ENCODE measurements at places on chromosomes 2 and 18. TPM values are rescaled to one million over a fixed set of nuclear protein-coding genes. Genes with fewer than 3 reads are reported as not detected.

The EMILIN1 gene
- total RNA-seq: 200 TPM

DNA sequence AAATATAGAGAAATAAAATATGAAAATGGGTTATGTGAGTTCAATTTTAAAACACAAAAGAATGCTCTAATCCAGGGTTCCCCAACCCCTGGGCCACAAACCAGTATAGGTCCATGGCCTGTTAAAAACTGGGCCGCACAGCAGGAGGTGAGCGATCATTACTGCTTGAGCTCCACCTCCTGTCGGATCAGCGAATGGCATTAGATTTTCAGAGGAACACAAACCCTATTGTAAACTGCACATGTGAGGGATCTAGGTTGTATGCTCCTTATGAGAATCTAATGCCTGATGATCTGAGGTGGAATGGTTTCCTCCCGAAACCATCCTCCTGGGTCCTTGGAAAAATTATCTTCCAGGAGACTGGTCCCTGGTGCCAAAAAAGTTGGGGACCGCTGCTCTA, 34.7 kb downstream of the TTR start:
- DNase-seq: no peak

The CHST9 gene
- total RNA-seq: not detected

The GKN2 gene
- not detected for total RNA-seq

- DNase-seq: no peak
Measured at GRCh38 chr2:70785137-70785911, 5.1 kb downstream of the FIGLA start.

GRCh38 chr2:26735097-26735496, 29.0 kb upstream of the SLC35F6 start:
- DNase-seq: no peak

- DNase-seq: no peak
Measured at GRCh38 chr2:36502081-36502480, 95.9 kb downstream of the FEZ2 start.

DNA sequence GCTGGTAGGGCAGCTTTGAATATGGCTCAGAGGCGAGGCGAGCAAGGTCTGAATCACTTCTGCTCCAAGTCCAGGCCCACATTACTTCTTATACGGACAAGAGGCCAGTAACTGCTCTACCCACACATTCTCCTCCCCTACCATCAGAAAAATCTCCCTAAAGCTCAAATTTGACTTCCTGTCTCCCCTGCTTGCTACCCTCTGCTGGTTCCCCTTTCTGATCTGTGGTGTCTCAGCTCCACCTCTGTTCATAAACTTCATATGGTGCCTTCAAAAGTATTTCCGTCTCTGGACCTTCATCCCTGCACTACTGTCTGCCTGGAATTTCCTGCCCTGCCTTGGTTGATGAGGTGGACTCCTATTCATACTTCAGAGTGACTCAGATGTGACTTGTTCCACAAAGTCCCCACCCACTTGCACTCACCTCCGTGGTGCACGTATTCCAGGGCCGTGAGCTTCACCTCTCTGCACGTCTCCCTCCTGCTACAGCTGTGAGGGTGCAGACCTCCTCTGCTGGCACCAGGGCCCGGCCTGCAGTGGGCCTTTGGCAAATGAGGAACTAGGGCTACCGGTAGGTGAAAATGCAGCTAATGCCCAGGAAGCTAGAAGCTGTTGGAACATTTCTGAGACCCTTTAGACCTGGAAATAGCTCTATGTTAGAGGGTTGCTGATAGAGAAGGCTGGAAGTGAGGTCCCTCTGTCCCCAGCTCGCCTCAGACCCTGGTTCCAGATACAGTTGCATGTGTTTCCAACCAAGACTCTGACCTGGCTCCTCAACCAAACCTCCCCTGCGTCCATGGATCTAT, 24.6 kb upstream of the KCMF1 start:
- DNase-seq: no peak

The GBX2 gene
- total RNA-seq: not detected
